Foreskin fibroblast (primary cell): ENCODE measurements at places on chromosomes 1 and 21.
A peak's percentile ranks its signal among the peaks of the same experiment; 100 is the strongest.

GRCh38 chr1:212355230-212355969 is 59.3 kb downstream of the PACC1 start:
- DNase-seq = peak; percentile 44

DNA sequence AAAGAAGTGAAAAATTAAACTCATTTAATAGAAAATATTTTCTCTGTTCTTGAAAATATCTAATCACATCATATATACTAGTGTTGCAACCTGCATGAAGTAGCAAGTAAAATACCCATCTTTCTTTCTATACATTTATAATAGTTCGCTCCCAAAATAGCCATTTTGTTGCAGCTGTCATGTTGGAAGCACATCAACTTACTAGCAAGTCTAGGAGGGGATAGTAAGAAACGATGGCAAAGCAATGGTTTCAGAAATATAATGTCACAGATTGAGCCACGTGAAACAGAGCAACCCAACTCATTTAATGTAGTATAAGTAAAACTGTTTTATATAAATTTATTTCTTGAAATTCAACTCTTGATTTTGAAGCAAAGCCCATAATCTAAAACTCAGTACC is 521.8 kb downstream of the LRRIQ3 start:
- DNase-seq = no peak

DNA sequence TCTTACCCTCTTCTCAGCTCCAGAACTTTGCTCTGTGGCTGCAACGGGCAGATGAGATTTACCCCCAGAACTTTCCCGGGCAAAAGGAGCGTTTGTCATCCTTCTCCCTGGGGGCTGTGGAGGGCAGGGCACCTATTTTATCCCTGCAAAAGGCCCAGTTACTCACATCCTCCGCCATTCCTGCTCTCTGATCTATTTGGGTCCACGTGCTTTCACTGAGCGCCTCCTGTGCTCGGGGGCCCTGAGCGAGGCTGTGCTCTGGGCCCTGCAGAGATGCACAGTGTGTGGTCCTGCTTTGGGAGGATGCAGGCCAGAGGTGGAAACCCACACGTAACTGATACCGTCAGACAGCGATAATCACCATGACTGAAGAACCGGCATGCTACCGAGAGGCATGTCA is 2.4 kb upstream of the CSMD2 start:
- no peak for DNase-seq

- DNase-seq = no peak
These were observed 52.5 kb downstream of the DISC1 start for GRCh38 chr1:231679109-231679508.

DNA sequence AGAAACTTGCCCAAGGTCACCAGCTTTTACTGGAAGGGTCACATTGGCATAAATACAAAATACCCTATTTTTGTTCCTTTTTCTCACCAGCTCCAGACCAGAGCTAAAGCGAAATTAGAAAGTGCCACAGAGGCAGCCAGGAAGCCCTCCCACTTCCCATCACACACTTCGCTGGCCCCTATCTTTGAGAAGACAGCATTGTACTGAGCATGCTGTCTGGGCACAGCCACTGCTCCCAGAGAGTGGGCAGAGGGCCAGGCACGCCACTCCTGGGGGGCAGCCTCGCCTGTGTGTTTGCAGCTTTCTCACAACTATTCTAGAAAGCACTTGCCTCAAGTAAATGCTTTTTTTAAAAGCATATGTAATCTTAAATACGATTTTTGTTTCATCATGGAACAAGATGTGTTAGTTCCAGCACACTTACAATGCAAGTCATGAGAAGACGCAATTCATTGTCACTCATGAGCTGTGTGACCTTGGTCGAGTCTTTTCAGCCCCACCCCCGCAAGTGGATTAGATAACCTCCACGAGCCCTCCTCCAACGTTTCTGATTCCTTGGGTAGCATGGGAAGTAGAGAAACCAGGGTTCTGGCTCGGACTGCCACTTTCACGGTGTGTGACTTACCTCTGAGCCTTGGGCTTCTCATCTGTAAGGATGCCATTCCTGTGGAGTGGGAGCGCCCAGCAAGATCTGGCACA is 25.7 kb upstream of the EPHA8 start:
- no peak for DNase-seq

DNA sequence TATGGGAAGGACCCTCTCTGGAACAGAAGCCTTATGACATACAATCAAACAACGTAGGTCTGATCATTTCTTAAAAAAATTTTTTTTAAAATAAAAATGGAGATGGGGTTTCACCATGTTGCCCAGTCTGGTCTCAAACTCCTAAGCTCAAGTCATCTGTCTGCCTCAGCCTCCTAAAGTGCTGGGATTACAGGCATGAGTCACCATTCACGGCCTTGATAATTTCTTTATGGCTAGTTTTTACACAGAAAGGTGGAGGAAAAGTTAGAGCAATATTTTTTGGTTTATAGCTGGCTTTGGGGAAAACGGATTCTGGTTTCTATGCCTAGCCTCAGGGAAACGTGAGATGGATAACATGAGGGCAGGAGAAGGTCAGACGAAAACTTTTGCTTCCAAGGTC is 70.0 kb upstream of the B3GALT5 start:
- no peak for DNase-seq

DNA sequence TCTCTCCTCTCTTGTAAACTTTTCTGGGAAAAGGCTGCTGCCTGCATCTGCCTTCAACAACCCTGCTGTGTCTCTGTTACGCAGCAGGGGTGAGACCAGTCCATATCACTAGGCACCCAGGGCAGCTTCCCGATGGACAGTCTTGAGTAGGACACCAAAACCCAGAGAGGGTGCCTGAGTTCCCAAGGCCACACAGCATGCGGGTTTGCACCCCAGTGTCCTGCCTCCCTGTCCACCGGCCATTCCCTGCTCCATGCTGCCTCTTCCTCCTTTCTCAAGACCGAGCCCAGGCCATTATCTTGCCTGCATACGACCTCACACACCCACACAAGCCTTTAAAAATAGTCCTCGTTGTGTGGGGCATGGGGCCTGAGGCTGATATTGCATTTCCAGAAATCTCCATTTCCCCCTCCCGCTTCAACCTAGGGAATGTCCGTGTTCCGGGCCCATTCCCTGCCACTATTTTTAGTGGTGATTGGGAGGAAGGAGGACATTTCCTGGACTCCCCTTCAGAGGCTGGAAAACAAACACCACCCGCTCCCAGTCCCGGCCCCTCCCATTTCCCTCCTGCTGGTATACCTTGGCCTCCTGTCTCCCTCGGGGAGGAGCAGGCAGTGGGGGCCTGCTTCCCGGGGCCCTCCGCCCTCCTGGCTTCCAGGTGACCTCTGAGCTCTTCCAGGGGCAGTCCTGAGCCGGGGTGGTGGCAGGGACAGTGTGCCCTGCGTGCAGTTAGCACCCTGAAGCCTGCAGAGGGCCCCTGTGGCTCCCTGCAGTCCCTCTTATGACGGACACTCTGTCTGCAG is 132.4 kb upstream of the TMEM51 start:
- DNase-seq = no peak
